ENCODE measurements at places on chromosomes 16 and 17. TPM values are rescaled to one million over a fixed set of nuclear protein-coding genes. Genes with fewer than 3 reads are reported as not detected.

DNA sequence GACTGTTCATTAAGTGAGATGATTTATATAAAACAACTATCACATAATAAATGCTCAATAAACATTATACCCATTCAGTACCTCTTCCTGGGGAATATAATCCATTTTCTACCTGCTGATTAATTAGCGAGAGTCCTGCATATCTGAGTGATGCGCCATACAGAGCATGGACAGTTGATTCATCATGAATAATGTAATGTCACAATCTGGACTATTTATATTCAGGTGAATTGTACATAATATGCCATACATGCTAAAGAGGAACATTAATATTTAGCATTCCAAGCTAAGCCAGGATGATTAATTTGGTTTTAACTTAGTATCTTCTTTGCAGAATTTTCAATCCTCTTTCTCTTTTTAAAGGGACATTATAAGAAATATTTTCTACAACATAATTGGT, 362.0 kb upstream of the XYLT1 start:
- no peak for DNase-seq

- no peak for DNase-seq
Observed at GRCh38 chr17:72039490-72039889, 81.3 kb upstream of the SOX9 start.

Gene CACNB1
- 5.7 TPM for total RNA-seq

GRCh38 chr16:50288920-50289319, 22.6 kb downstream of the ADCY7 start:
- DNase-seq: no peak

Gene OR1A1
- total RNA-seq: not detected

DNA sequence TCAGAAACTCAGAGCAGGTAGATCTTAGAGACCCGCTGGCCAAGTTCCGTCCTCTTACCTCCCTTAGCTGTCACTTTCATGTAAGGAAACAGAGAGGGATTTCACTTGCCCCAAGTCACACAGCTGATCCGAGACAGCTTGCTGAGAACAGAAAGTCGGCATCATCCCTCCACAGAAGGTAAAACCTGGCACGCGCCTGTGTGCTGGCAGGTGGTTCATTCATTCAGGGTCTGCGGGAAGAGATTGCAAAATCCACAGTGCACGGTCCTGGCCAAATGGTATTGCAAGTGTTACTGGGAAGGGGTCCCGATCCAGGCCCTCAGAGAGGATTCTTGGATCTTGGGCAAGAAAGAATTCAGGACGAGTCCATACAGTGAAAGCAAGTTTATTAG, 139.4 kb upstream of the RPH3AL start:
- no peak for DNase-seq

- no peak for DNase-seq
Observed at GRCh38 chr16:3042376-3042775, 4.0 kb upstream of the MMP25 start.

Gene GPR139
- not detected for total RNA-seq

GRCh38 chr17:59418732-59419166, 87.3 kb downstream of the YPEL2 start:
- DNase-seq: no peak

Gene NPIPB9
- total RNA-seq: 4.6 TPM

Gene ASPA
- not detected for total RNA-seq

DNA sequence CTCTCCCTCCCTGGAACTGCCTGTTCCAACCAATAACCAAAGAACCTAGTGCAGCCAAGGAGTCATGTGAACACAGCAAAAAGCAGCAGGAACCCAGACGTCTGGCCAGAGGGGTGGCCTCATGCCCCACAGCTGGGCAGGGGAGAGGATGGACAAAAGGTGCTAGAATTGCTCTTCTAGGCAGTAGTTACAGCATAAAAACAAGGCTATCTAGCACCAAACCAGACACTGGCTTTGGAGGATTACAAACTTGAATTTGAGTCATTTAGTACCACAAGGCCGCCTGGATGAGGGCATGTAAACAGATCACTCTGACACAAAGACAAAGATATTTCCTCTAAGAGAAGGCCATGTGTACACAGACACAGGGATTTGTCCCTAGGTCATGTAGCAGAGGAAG, 423.3 kb upstream of the MAF start:
- DNase-seq: no peak

Gene CDRT15
- not detected for total RNA-seq

All from activated B cell treated with CpG ODN at 0.5 μM for 24 hours (primary cell).